ENCODE measurements at places on chromosomes 11 and 22. TPM values are rescaled to one million over a fixed set of nuclear protein-coding genes. Genes with fewer than 3 reads are reported as not detected.

GRCh38 chr11:44467931-44468330 is 97.5 kb upstream of the CD82 start:
- DNase-seq: no peak

GRCh38 chr11:8022876-8023275 is 35.7 kb downstream of the EIF3F start:
- DNase-seq: no peak

DNA sequence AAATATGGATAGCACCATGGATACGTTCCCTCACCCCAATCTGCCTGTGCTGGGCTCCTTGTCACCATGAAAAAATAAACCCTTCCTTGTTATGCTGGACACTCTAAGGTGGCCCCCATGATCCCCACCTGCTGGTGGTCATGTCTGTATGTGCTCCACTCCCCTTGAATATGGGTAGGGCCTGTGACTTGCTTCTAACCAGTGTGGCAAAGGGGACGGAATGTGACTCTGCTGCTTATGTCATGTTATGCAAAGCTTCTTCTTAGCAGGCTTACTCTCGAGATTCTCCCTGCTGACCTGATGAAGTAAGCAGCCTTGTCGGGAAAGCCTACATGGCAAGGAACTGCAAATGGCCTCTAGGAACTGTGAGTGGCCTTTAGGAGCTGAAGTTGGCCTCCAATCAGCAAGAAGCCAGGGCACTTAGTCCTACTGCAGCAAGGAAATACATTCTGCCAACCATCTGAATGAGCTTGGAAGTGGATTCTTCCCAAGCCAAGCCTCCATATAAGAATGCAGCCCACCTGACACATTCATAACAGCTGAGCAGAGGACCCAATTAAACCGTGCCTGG is 159.9 kb downstream of the CCDC34 start:
- DNase-seq: no peak

DNA sequence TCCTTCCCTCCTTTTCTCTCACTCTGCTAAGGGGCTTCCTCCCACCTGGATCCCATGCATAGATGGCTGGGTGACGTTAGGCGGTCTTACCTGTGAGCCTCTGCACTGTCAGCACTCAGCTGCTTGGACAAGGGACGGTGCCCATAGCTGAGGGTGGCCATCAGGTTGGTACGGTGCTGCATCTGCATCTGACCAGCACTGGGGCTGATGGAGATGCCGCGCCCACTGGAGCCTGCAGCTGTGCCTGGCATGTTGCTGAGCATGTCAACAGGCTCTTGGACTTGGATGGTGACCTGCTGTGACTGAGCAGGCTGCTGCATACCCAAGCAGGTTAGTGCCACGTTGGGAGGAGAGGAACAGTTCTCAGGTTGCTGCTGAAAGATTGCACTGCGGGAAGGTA is 21.8 kb upstream of the APOA1 start:
- no peak for DNase-seq

- DNase-seq: no peak
These were observed 5.5 kb upstream of the KCNJ1 start for GRCh38 chr11:128872594-128872993.

- DNase-seq: no peak
These were observed 1162.2 kb downstream of the BRD1 start for GRCh38 chr22:48665311-48665995.

TUG1 gene
- 78.4 TPM for total RNA-seq

TYMP gene
- 44.6 TPM for total RNA-seq

DNA sequence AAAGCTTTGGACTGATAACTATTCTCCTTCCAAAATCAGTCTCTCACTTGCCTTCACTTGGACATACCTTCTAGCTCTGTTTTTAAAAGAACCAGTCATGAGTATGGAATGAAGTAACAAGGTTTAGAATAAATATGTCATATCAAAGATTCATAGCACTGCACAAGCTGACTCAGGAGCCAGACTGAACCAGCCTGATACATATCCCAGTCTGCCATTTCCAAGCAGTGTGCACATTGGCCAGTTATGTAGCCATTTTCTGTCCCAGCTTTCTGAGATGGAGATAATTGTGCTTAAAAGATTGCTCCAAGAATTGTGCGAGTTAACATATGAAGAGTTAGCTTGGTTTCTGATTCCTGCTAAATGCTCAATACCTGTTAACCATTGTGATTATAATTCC is 311.3 kb downstream of the C11orf87 start:
- DNase-seq: no peak

GRCh38 chr11:65315204-65315865 is 669 bp downstream of the CDC42EP2 start:
- peak; percentile 88 for DNase-seq

DEPDC7 gene
- 1.8 TPM for total RNA-seq

- no peak for DNase-seq
These were observed 74.5 kb downstream of the PPP6R3 start for GRCh38 chr11:68535098-68535497.

- DNase-seq: no peak
These were observed 435.6 kb upstream of the LRRC4C start for GRCh38 chr11:41895081-41895480.

GRCh38 chr11:68872216-68873003 is 30.7 kb upstream of the CPT1A start:
- DNase-seq: no peak

- no peak for DNase-seq
These were observed 25.8 kb downstream of the SAMM50 start for GRCh38 chr22:43980996-43981395.

DNA sequence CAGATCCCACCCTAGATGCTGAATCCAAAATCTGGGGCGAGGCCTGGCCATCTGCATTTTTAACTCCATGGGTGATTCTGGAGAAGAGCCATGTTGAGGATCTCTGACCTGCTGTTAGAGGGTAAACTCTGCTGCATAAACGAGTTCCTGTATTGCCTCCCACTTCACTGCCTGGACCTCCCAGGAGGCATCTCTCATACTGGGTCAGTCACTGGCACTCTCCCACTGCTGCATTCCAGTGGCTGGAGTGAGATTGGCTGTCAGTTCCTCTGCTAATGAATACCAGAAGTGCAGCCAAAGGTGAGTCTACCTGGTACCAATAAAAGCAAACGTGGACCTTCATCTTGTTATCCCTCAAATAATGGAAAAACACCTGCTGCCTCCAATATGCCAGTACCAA is 10.3 kb downstream of the POLDIP3 start:
- DNase-seq: no peak

TOMT gene
- total RNA-seq: not detected

- DNase-seq: no peak
These were observed 1156.6 kb downstream of the TBC1D22A start for GRCh38 chr22:47919001-47919441.

DNA sequence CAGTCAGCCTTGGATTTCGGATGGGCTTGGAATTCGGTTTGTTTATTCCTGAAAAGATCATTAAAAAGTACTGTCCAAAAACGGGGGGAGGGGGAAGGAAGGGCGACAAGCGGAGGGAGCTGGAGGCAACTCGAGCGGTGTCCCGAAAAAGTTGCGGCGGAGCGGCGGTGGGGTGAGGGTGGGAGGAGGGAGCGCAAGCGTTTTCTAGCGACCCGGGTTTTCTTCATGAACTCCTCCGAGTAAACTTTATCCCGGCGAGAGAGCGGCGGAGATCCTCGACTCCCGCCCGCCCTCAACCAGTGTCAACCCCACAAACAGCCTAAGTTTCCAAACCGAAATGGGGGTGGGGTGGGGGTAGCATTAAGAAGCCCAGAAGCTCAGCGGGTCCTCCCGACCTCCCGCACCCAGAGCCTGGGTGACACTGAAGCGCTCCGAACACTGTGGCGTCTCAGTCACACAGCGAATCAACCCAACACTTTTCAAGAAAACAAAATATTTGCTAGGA is 133.0 kb upstream of the C11orf58 start:
- no peak for DNase-seq

DNA sequence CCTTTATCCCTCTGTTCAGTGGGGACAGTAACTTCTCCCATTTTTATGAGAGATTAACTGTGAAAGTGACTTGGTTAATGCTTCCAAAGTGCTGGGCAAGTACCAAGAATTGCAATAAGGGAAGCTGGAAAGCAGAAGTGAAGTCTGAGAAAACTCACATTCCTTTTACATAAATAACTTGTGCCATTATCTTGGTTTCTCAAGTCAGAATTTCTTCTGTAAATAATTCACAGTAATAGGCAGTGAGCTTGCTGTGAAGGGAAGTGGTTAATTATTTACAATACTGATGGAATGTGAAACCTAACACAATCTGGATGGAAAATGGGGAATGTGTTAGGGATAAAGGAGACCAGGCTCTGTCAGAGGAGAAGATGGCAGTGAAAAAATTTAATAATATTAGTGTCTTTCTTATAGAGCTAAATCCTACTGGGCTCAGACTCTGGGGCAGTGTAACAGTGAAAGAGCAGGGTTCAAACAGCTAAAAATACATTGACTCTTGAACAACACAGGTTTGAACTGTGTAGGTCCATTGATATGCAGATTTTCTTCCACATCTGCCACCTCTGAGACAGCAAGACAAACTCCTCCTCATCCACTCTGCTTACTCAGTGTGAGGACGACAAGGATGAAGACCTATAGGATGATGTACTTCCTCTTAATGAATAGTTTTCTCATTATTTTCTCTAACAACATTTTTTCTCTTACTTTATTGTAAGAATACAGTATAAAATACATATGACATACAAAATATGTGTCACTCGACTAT is 251.5 kb upstream of the ISX start:
- DNase-seq: no peak

- DNase-seq: no peak
These were observed 138.9 kb downstream of the CD44 start for GRCh38 chr11:35277827-35278226.

OR5A1 gene
- not detected for total RNA-seq

DNA sequence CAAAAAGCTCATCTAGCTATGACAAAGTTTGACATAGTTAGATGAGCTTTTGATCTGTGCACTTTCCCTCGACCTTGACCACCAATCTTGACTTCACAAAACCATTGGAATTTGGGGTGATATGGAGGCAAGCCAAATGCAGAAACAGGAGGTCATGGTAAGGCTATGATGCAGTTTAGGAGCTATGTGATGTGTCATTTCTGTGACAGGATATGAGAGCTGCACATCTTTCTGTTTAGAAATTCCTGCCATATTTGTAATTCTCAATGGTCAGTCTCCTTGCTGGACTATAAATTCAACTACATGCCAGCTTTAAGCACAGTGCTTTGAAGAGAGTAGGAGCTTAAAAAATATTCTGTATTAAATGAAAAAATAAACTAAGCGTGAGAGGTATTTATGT is 12.9 kb downstream of the OR51B6 start:
- no peak for DNase-seq

- peak; percentile 91 for DNase-seq
These were observed 59.2 kb downstream of the MED15 start for GRCh38 chr22:20566420-20567260.

GPR83 gene
- total RNA-seq: 0.55 TPM

TMEM121B gene
- total RNA-seq: 0.18 TPM

MPZL3 gene
- total RNA-seq: 6.3 TPM

GRCh38 chr22:35509451-35509850 is 31.2 kb upstream of the RASD2 start:
- no peak for DNase-seq

CCDC157 gene
- total RNA-seq: 9.7 TPM

DNA sequence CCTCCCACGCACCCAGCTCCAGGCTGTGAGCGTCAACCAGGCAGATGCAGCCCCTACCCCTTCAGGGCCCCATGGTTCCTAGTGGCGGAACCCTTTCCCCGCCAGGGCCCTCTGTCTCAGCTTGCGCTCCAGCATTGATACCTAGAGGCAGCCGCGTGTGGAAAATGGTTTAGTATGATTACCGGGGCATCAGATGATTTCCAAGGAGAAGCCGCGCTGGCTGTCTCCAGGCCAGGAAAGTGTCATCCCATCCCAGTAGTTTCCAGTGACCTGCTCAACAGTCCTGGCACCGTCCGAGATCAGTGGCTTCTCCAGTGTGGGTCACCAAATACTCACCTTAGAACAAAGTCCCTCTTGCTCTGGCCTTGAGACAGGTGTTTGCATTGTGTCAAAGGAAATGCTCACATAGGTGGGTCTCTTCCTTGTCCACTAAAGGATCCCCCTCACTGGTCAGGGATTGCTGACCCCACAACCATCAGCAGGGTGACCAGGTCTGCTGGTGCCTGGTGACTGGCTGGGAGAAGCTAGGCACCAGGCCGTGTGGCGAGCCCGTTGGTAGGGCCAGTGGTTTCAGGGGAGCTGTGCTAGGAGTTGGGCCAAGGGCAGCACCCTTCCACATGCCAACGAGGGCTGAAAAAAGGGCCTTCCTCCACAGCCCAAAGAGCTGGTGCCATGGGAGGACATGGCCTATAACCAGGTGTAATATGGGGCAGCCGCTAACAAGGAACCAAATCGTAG is 109.4 kb downstream of the MORC2 start:
- no peak for DNase-seq

DNA sequence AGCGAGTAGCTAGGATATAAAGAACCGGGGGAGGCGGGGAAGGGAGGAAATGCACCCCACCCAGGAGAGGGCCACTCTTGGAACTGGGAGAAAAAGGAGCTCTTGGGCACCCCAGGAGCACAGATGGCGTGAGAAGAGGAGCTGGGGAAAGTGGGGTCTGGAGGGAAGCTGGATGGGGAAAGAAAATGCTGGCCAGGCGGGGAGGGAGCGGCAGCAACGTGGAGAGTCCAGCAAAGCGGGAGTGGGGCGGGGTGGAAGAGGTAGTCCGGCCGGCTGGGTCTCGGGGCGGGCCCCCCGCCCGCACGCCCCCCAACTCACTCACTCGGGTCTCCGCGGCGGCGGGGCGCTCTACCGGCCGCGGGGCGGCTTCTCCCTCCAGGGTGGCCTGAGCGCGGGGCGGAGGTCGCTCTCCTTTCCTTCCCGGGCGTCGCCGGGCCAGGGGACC is 522 bp downstream of the TOB2 start:
- DNase-seq: peak; percentile 39

DNA sequence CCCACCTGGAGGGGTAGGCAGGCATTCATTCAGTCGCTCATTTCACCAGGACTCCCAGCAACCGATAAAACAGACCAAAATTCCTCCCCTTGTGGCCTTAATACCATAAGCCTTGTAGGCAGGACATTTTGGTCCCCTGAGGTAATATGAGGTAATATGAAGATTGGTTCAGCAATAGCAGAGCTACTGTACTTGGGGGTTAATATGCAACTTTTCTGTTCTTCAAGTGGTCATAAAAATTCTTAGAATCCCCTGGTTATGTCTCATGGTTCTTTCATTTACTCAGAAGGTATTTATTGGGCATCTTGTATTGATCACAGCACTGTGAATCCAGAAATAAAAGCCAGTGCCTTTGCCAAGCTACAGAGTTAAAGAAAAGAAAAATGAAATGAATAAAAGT is 29.8 kb downstream of the SHISA8 start:
- no peak for DNase-seq

DNA sequence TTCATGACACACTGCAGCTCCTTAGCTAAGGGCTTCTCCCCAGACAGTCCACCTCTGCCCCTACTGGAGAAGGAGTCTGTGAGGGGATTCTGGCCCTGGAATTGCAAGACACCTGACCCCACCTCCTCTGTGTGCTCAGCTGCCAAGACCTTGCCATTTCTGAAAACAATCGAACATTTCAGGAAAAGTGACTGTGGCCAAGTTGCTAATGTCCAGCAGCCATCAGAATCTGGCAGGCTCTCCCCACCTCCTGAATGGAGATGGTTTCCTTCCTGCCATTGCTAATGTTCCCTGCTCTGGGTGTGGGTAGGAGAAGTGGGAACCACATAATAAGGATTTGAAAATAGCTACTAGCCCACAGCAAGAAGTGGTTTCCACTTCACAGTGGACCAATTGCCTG is 127.2 kb upstream of the ALX4 start:
- DNase-seq: no peak

GRCh38 chr11:119714590-119714989 is 14.4 kb downstream of the NECTIN1 start:
- no peak for DNase-seq

Measured in natural killer cell (primary cell).